Left cardiac atrium (tissue), 4 donors: ENCODE measurements at places on chromosomes 6 and 20. TPM values are rescaled to one million over a fixed set of nuclear protein-coding genes. Genes with fewer than 3 reads are reported as not detected.

The SLA2 gene
- 0.56 TPM for total RNA-seq

The NHSL1 gene
- total RNA-seq, result 45.1 TPM

The DLL1 gene
- 19.0 TPM for total RNA-seq

The OOEP gene
- not detected for total RNA-seq

The CD24 gene
- 0.80 TPM for total RNA-seq

The HSPA1L gene
- 1.1 TPM for total RNA-seq

The OR14J1 gene
- not detected for total RNA-seq

The RAB5IF gene
- total RNA-seq, result 61.6 TPM

The KHDC1 gene
- total RNA-seq, result 2.1 TPM

The ANGPT4 gene
- total RNA-seq, result 0.27 TPM

The PRKN gene
- total RNA-seq, result 22.2 TPM

The RPP40 gene
- total RNA-seq, result 4.9 TPM

The PACRG gene
- 3.2 TPM for total RNA-seq

The SLC32A1 gene
- total RNA-seq, result not detected

The KIAA1755 gene
- 8.1 TPM for total RNA-seq

The LGSN gene
- not detected for total RNA-seq

The PRL gene
- not detected for total RNA-seq

The HCRTR2 gene
- total RNA-seq, result not detected

The MYH7B gene
- total RNA-seq, result 89.0 TPM
